Breast epithelium (tissue), 4 donors: ENCODE measurements at places on chromosomes 6 and 20. TPM values are rescaled to one million over a fixed set of nuclear protein-coding genes. Genes with fewer than 3 reads are reported as not detected.

DNA sequence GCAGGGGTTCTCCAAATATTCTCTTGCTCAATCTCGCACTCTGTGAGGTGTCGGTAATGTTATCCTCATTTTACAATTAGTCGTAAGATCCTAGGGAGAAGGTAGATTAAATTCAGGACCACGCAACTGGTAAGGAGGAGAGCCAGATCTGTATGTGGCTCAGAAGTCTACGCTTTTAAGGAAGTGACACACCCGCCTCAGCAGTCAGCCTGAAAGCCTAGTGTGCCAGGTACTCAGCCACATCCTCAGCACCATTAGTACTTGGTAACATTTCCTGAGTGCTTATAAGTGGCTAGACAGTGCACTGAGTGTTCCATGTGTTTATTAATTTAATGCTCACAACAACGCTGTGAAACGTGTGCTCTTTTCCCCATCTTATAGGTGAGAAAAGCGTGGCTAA lies 63.7 kb downstream of the DHX35 start:
- DNase-seq = no peak

DNA sequence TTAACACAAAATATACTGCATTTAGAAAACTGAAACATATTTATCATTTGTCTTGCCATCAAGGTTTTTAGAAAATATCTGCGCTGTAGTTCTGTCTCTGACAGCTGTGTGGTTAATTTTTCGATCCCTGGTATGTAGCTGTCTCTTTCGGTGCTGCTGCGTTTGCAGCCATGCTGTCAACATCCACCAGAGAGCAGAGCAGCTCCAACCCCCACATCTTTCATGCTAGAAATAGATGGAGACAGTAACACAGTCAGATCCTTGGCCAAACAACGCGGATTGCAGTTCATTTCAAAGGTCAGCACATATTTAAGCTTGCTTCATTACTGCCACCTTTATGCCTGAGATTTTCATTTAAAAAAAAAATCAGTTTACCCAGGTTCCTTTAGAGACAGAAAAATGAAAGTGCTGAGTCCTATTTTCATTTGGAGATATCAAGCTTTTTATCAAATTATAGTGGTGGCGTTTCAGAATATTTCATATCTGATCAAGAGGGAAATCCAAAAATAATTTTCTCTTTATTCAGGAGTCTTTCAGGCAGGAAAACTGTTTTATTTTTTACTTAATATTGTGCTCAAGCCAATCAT lies 157.7 kb upstream of the MMS22L start:
- no peak for DNase-seq

GRCh38 chr20:19786311-19786710 lies 28.3 kb downstream of the RIN2 start:
- DNase-seq = peak; percentile 48

- no peak for DNase-seq
Measured at GRCh38 chr6:132484680-132485018, 28.3 kb downstream of the STX7 start.

- DNase-seq = no peak
Measured at GRCh38 chr6:113449051-113449450, 408.1 kb upstream of the MARCKS start.

DNA sequence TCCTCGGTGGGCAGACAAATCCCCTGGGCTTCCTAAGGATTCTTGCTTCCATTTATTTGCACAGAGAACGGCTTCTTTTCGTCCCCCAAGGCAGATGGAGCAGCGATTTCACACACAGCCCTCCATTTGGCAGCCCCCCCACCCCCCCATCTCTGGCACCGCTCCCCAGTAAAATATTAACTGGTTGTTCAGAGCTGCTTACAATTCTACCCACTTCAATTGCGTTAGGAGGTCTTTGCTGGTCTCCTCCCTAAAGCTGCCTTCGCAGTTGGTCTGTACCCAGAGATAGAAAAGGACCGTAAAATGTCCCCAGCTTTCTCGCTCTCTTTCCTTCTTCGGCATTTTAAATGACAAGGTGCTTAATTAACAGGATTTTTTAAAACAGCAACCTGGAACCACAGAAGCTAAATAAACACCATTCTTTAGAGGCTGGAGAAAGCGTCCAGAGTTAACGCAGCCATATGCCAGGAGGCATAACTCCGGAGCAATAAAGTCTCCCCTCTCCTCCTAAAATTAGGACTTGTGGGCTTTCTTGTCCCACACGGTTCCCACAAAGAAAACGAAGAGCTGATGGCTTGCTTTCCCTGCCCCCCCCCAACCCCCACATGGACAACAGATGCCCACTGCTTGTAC lies 1.7 kb upstream of the ZMYND8 start:
- no peak for DNase-seq

DNA sequence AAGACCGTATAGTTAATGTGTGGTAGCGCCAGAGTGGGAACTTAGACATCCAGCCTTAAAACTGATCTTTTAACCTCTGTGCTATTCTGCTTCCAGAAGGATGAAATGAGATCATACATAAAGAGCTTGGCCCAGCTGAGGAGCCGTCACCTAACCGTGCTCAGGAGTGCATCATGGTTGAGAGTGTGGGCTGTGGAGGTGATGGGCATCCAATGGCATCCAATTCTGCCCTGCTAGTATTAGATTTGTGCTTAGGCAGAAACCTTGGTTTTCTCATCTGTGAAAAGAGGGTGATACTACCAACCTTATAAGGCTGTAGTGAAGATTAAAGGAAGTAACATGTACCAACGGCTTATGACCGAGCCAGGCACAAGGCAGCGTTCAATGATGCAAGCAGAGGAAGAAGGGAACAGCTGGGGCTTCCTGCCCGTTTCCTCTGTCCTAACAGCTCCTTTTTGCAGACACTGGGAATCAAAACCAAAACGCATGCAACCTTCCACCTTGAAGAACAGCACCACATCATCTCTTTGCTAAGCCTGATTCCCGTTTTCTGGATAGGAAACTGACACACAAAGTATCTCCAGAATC lies 1.3 kb downstream of the SLC22A16 start:
- DNase-seq = no peak

DNA sequence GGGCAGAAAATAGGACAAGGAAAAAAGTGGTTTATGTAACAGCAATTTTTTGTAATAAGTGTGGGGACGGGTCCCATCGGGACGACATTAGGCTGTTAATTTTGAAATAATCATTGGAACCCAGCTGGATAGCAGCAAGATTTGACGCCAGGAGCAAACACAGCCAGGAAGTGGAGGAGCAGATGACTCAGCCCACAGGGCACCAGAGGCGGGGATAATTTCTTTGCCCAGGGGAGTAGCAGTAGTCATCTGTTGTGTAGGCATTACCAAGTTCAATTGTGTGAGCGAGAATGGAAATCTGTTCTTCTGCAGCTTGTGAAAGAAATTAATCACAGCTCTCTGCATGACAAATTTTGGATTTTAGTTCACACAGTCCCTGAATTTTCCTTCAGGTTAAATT lies 22.6 kb upstream of the RIN2 start:
- peak; percentile 67 for DNase-seq

DNA sequence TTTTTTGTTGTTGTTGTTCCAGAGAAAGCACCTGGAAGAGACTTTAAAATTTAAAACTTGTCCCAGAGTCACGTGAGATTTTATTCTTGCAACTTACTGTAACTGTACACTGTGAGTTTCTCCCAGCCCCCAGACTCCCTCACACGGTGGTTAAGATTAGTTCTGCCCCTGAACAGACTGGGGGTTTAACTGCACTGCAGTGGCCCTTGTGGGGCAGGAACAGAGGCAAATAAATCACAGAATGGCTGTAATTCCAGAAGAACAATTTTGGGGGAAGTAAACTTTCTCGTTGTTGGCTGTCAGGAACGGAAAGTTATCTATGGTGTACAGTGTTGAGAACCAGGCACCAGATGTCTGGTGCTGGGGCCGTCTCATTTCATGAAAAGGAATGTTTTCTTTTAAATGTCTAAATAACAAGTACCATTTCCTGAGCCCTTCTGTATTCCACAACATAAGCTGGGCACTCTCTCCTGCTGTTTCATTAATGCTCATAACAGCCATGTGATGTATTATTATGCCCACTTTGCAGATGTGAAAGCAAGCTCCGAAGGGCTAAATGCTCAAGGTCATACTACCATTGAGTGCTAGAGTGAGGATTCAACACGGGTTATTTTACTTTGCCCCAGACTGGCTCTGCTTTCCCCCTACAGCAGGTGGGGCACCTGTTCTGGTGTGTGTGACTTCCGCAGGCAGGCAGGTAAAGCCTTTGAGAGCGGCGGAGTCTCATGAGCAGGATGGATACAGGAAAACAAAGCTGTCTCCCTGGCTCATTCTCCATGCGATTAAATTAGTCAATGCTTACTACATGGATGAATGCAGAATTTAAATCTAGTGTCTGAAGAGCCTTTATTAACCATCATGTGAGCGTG lies 30.5 kb downstream of the CNKSR3 start:
- no peak for DNase-seq

DNA sequence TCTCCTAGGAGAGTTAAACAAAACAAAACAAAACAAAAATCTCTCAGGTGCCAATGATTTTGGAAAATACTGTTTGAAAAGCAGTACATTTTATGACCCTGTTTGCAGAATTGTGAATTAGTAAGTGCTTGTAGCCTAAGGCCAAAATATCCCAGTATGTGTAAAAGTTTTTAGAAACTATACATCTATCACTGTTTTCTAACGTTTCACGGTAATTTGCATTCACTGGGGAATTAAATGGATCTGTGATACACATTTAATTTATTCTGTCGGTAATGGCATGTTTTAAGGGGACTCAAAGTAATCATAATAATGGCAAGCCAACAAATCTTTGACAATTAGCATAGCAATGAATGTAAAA lies 95.6 kb upstream of the FAM184A start:
- no peak for DNase-seq

DNA sequence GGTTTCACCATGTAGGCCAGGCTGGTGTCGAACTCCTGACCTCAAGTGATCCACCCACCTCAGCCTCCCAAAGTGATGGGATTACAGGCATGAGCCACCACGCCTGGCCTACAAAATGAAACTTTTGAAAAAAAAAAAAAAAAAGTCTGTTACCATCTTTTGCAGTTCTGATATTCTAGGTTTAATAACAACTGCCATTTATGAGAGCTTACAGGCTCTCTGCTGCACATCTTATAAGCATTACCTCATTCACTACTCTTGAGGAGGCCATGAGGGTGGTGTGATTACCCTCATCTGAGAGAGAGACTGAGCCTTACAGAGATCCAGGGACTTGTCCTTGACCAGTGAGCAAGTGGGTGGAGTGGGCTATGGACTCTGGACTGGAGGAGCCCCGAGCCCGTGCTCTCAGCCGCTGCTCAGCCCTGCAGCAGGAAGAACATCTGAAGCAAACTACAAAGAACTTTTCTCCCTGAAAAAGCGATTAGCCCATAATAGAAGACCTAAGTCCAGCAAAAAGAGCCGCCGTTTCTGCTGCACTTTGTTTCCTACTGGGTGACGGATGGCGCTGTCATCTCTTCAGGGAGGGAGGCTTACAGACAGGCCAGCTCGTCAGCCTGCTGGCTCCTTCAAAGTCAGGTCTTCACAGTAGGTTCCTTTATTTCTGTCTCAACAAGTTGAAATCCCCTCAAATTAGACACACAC lies 119.8 kb upstream of the AKAP12 start:
- no peak for DNase-seq

DNA sequence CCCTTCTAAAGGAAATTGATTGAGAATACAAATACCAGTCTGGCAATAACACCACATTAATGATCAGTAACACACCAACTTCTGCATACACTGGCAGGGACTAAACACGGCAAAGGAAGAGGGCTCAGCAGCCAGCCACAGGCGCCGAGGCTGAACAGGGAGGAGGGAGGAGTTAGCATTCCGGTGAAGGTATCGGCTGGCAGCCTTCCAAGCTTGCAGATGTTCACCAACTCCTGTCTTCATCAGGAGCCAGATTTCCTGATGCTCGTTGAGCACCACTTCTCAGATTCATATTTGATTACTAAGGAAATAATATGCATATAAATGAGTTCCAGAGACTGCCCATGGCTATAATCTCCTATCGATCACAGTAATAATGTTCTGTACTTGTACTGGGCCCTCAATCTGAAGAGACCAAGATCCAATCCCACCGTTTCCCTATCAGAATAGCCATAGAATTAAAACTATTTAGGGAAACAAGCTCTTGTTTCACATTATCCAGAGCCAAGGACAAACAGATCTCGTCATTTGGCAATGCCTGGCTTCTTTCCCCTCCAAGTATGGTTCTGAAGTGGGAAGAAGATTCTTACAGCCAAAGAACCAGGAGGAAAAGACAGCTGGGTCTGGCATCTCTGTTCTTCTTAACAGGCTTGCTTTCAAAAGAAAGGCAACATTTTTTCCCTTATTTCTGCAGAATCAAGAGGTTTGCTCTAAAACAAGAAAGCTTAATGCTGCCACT lies 42.2 kb downstream of the GFOD1 start:
- peak; percentile 54 for DNase-seq

- DNase-seq = no peak
Measured at GRCh38 chr6:110852773-110853172, 21.8 kb upstream of the AMD1 start.

DNA sequence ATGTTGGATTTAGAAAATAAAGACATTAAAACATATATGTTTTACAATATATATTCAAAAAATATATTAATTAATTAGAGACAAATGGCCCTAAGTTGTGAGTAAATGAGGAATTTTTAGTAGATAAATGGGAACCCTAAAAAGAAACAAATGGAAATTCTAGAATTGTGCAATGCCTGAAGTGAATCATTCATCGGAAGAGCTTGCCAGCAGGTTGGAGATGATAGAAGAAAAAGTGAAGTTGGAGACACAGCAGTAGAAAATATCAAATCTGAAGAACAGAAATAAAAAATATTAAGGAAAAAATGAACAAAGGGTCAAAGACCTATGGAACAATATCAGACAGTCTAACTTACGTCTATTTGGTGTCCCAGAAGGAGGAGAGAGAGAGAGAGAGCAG lies 109.4 kb upstream of the NEDD9 start:
- DNase-seq = no peak

DNA sequence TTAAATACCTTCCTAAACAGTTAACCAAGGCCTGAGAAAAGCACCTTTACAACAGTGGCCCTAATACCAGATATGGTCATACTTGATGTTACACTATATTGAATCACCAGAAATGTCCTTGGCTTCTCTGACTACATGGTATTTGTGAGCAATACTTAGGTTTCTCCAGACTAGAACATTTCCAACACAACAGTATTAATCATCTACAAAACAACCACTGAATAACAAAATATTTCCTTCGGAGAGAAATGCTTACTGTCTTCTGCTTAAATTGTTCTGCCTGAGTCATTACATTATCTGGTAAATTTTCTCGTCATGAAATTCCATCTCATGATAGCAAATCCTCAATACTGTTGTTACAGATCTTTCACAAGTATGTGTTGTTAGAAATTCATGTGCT lies 252.9 kb upstream of the RUNX2 start:
- DNase-seq = no peak

GRCh38 chr6:65289491-65289890 lies 417.5 kb downstream of the EYS start:
- no peak for DNase-seq

- no peak for DNase-seq
Measured at GRCh38 chr6:139640448-139640847, 266.0 kb upstream of the CITED2 start.

GRCh38 chr6:44837741-44838140 lies 450.2 kb downstream of the CDC5L start:
- no peak for DNase-seq

GRCh38 chr6:4506223-4506622 lies 270.0 kb upstream of the CDYL start:
- no peak for DNase-seq

C20orf204 gene
- total RNA-seq = 1.1 TPM

ADGRG6 gene
- 29.6 TPM for total RNA-seq

SCRT2 gene
- not detected for total RNA-seq

CALHM5 gene
- 1.6 TPM for total RNA-seq

DLL1 gene
- total RNA-seq = 3.8 TPM

CLPSL2 gene
- 2.3 TPM for total RNA-seq

KIFC1 gene
- total RNA-seq = 2.0 TPM

POLR1C gene
- 18.9 TPM for total RNA-seq

RSPO3 gene
- total RNA-seq = 5.9 TPM

SYTL3 gene
- 8.0 TPM for total RNA-seq

XKR7 gene
- not detected for total RNA-seq

PNPLA1 gene
- total RNA-seq = not detected
